ENCODE measurements at places on chromosomes 3 and 15.

- no peak for DNase-seq
These were observed 1.1 kb upstream of the TLNRD1 start for GRCh38 chr15:80999623-81000036.

GRCh38 chr3:15291589-15292541 lies 40.5 kb downstream of the SH3BP5 start:
- no peak for DNase-seq

DNA sequence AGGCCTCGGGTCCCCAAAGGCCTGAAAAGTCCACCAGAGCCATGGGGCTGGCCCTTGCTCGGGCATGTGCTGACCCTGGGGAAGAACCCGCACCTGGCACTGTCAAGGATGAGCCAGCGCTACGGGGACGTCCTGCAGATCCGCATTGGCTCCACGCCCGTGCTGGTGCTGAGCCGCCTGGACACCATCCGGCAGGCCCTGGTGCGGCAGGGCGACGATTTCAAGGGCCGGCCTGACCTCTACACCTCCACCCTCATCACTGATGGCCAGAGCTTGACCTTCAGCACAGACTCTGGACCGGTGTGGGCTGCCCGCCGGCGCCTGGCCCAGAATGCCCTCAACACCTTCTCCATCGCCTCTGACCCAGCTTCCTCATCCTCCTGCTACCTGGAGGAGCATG lies 1.2 kb downstream of the CYP1A2 start:
- no peak for DNase-seq

GRCh38 chr3:53190659-53191058 lies 29.6 kb downstream of the PRKCD start:
- no peak for DNase-seq

GRCh38 chr15:80058851-80059785 lies at the start of gene ZFAND6:
ZFAND6 (plus strand) TSS chr15:80059676; CDS start chr15:80120345, 60,669 bp downstream.
- DNase-seq, result peak; percentile 94

- no peak for DNase-seq
These were observed 111.1 kb downstream of the GABRB3 start for GRCh38 chr15:26661748-26662147.

- DNase-seq, result no peak
These were observed 43.4 kb downstream of the GOLGA6A start for GRCh38 chr15:74038707-74039655.

DNA sequence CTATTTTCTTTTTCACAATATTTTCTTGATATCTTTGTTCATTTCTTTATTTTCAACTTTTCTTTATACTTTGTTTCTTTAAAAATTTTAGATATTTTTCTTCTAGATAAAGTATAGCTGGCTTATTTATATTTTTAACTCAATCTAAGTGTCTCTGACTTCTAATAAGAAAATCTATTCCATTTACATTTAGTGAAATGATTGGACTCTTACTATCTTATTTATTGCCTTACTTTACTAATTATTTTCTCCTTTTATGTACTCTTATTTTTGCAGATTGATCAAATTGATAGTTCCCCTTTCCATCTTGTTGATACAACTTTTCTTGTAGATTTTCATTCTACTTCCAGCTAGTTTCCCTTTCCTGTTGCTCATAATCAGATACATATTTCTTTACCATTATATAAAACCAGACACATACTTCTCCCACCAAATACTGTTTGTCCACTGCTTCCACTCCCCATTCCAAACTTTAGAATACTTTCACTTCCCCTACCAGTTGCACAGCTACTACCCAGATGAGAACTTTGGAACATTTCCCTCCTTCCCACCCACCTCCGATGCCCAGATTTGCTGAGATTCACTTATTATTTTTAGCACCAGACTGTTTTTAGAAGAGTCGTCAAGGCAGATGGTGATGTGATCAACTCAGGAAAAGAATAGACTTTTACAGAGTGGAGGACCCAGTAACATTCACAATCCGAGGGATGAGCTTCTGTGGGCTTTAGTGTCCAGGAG lies 151.5 kb downstream of the LIPC start:
- no peak for DNase-seq

DNA sequence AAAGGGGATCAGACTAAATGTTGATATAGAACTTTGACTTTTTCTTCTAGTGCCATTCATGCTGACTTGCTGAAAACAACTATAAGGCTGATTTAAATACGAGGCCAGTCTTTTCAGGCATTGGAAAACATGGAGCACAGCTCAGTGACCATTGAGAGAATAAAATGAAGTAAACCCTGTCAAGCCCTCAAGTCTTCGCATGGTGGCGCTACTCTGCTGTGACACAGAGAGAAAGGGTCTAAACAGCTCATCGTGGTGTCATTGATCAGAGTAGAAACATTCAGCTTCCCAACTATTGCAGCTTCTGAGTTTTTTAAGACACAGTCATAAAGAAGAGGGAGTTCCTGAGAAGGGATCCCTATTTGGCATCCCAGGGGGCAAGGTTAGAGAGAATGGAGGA lies 716.2 kb downstream of the DIPK2A start:
- DNase-seq, result no peak

GRCh38 chr3:51709004-51709420 lies 2.1 kb downstream of the GRM2 start:
- no peak for DNase-seq

- no peak for DNase-seq
These were observed 576.9 kb upstream of the NECTIN3 start for GRCh38 chr3:110494728-110495127.

- no peak for DNase-seq
These were observed 126.4 kb downstream of the GADL1 start for GRCh38 chr3:30768046-30768445.

DNA sequence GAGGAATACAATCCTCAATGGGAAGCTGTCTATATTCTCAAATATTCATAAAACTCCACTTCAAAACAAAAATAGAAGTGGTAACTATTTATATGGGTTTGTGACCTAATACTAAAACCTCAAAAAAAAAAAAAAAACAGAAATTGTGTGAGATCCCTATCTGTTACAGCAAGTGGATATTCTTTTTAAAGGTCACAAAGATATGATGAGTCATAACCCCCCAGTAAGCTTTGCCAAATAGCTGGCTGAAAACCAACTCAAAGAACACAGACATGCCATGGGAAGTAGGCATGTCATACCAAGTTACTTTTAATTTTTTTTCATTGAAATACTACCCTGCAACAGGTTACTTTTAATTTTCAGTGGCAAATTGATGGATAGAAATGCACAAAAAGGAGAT lies 62.5 kb downstream of the CBLB start:
- DNase-seq, result no peak

DNA sequence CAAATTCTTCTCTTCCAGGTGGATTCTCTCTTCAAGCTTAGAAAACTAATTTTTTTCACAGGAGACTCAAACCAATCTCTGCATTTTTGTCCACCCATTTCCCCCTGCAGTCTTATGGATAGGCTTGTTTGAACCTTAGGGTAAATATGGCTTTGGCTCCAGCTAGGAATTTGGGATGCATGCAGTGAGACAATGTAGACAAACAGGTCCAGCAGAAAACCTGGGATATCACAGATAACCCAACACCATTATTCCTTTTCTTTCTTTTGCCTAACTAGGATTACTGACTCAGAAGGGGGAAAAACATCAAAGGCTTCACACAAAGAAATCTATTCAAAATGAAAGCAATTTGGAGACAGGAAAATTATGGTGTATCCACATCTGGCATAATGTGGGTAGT lies 11.2 kb upstream of the SEMA5B start:
- DNase-seq, result no peak

GRCh38 chr15:42101861-42102260 lies 7.5 kb upstream of the PLA2G4D start:
- no peak for DNase-seq

GRCh38 chr3:98454929-98455328 lies 8.1 kb upstream of the OR5K1 start:
- DNase-seq, result no peak

DNA sequence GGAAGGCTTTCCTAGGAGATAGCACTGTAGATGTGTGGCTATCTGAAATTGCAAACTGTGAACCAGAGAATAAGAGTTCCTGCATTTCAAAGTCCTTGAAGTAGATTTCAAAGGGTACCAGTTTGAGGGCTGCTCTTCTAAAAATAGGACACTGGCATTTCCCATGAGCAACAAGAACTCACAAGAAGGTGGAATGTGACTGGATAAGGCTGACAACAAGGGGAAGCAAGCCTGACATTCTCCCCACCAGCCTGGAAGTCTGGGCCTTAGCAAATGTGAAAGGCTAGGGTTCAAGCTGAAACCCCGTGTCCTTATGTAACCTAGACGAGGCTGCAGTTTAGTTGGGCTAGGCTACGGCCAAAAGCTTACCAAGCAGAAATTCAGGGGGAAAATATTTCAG lies 18.7 kb upstream of the TJP1 start:
- DNase-seq, result no peak

DNA sequence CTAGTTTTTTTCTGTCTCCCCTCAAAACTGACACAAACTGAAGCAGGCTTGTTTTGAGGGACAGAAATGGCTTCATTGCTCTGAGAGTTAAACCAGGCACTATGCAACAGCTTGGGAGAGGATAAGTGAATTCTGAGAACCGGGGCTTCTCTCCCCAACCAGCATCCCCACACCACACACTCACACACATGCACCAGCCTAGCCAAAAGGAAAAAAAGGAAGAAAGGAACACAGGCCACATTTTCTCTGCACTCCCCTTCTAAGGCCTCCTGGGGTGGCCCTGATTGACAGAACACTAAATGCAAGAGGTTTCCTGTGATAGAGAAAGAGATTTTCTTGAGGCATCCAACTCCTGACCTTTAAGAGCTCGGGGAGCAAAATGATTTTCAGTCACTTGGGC lies 177.5 kb downstream of the TLE3 start:
- no peak for DNase-seq

GRCh38 chr15:57866149-57866736 lies 159.7 kb downstream of the POLR2M start:
- no peak for DNase-seq

- DNase-seq, result peak; percentile 9
These were observed 8.8 kb downstream of the KLF15 start for GRCh38 chr3:126348308-126348920.

DNA sequence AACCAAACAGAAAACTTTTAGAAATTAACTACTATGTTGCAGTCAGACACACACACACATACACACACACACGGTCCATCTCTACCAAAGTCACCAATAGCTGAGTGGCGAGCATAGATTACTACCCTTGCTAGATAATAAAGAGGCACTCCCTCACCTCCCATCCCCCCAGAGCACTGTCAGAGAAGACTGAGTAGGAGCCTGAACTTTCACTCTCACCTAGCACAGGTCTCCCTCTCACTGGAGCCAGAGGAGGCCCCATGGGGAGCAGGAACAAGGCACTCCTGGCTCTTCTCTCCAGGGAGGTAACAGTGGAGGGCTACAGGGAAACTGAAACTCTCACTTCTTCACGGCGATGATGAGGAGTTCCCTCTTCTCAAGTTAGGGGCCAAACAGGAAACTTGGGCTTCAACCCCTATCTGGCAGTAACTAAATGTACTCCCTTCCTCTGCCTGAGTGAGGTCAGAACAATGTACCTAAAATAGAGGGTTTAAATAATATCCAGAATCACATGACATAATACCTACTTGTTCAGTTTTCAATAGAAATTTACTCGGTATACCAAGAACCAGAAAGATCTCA lies 975.3 kb upstream of the GBE1 start:
- DNase-seq, result no peak

GRCh38 chr3:24048843-24049242 lies 103.8 kb downstream of the NR1D2 start:
- DNase-seq, result no peak

- no peak for DNase-seq
These were observed 51.8 kb upstream of the SSR3 start for GRCh38 chr3:156606729-156607128.

DNA sequence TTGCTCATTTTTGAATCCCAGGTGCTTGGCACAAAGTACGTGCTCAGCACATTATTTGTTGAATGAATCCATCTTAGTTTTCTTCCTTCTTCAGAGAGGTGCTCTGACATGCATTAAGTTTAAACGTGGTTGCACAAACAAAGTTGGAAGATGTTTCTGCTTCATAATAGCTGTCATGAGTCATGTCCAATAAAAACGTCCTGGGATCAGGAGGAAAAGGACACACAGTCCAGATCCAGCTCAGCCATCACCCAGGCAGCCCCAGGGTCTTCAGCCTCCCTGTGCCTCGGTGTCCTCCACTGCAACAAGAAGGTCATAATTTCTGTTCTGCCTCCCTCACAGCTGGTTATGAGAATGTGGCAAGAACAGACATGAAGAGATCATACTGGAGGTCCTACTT lies 55.4 kb downstream of the CCNL1 start:
- no peak for DNase-seq

DNA sequence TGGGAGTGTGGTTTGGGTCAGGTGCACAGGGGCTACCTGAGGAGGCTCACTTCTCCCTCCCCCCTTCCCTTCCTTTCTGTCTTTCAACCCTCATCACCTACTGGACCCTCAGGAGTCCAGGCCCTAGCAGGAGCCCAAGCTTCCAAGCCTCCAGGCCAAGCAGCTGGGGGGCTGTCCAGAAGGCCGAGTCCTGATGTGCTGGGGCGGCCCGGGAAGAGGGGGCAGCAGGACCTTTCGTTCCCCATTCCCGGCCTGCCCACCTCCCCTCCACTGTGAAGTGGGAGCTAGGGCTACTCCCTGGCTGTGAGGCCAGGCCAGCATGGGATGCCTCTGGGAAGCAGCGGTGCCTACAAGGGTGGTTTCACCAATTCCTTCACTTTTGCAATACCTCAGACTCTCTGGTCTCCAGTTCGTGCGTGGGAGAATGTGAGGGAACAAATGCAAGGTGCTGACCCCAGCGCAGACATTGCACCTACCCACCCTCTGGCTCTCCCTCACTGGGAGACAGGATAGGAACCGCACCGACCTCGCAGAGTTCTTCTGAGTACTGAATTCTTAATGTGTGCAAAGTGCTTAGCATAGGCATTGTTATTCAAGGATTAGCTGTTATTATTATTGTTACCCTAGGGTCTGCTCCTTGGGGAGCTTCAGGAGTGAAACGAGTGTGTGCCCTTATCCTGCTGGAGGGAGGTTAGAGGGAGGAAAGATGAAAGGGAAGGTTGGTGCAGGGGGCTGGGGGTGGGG lies 2.5 kb downstream of the EPHB3 start:
- no peak for DNase-seq

DNA sequence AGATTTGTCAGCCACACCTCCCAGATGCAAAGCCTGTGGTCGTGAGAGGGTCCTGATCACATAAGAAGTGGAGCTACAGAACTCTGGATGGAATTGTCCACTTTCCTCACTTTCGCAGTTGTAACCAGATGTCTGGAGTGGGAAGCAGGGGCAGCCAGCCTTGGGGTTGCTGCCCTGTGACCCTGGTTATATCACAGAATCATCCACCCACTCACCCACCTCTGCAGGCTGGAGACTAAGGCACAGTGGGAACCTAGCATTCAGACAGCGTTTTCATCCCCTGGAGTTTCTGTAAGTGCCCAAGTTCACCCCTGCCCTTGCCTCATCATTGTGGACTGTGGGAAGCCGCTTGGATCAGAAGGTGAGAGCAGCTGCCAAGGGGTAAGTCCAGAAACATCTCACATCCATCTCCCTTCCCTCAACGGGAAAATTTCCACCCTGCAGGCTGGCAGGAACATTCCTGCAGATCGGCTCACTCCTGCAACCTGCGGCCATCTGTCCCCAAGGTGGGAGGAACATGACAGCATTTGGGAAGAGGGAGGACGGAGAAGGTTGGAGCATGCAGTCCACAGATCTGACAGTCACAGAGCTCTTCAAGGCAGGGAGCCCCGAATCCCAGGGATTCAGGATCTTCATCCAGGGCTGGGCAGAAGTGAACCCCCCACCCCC lies 2.9 kb upstream of the IQSEC1 start:
- DNase-seq, result no peak
